Lung (tissue), 17 donors: ENCODE measurements at places on chromosomes 6 and 20. TPM values are rescaled to one million over a fixed set of nuclear protein-coding genes. Genes with fewer than 3 reads are reported as not detected.

RIPOR3 gene
- 7.4 TPM for polyA plus RNA-seq

CYP24A1 gene
- polyA plus RNA-seq, result 0.30 TPM

FERMT1 gene
- 0.83 TPM for polyA plus RNA-seq

CST5 gene
- 0.65 TPM for polyA plus RNA-seq

MDC1 gene
- 11.0 TPM for polyA plus RNA-seq

PANK2 gene
- polyA plus RNA-seq, result 29.2 TPM

TMEM74B gene
- polyA plus RNA-seq, result 10.3 TPM

SRMS gene
- polyA plus RNA-seq, result not detected

FILIP1 gene
- polyA plus RNA-seq, result 5.6 TPM

TFAP2A gene
- 0.73 TPM for polyA plus RNA-seq

CCN6 gene
- polyA plus RNA-seq, result not detected

GPLD1 gene
- 1.1 TPM for polyA plus RNA-seq

ZBP1 gene
- 1.9 TPM for polyA plus RNA-seq

IL17A gene
- polyA plus RNA-seq, result not detected

SLC29A1 gene
- polyA plus RNA-seq, result 32.5 TPM

GRCh38 chr6:35970181-35970580, 49.3 kb upstream of the SRPK1 start:
- no peak for DNase-seq

GRCh38 chr6:14426281-14426680, 308.7 kb downstream of the CD83 start:
- no peak for DNase-seq

DNA sequence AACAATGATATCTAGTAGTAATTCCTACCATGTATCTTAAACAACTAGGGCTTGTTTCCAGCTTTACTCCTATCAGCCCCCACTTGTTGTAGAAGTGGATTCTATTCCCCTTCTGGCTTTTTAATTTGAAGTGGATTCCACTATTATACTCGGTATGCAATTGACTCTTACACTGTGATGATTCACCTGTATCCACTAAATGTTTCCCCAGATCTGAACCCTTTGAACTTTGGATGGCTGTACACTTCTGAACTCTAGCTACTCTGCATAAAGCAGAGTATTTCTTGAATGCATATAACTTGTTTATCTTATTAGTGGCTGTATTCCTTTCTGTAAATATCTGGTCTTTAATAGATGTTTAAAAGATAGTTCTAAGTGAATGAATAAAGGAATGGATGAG, 538.4 kb upstream of the NRSN1 start:
- DNase-seq, result no peak

- no peak for DNase-seq
These were observed 1029.1 kb upstream of the MANEA start for GRCh38 chr6:94548201-94548600.

- DNase-seq, result no peak
These were observed 54.7 kb downstream of the PHF20 start for GRCh38 chr20:35826397-35826998.

DNA sequence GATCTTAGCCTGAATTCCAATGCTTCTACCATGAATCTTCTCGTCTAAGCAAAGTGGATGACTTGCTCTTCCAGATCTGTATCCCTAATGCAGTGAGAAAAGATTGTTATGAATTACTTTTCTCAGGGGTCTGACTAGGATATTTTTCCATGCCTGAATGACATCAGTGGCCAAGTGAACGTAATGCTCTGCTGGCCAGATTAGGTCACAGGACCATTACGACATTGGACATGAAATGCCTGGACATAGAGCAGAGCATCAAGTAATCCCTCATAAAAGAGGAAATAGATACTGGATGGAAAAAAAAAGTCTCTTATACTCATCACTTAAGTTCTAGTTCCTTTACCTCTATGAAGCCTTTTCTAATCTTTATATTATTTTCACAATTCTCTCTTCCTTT, 12.1 kb upstream of the THEMIS start:
- no peak for DNase-seq

DNA sequence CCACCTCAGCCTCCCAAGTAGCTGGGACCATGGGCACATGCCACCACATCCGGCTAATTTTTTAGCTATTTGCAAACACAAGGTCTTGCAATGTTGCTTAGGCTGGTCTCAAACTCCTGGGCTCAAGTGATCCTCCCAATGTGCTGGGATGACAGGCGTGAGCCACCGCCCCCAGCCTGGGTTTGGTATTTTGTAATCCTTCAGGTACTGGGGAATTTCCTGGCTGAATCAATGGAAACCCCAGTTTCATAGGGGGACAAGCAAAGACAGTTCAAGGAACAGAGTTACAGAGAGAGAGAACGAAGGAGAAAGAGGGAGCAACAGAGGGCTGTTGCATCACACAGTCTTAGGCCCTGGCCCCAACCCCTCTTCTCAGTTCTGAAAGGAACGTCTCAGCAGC, 35.7 kb downstream of the RAB44 start:
- no peak for DNase-seq

- DNase-seq, result no peak
These were observed 6.8 kb upstream of the FGD2 start for GRCh38 chr6:36998723-36999038.

- DNase-seq, result no peak
These were observed 2.2 kb upstream of the RWDD1 start for GRCh38 chr6:116568821-116569755.

DNA sequence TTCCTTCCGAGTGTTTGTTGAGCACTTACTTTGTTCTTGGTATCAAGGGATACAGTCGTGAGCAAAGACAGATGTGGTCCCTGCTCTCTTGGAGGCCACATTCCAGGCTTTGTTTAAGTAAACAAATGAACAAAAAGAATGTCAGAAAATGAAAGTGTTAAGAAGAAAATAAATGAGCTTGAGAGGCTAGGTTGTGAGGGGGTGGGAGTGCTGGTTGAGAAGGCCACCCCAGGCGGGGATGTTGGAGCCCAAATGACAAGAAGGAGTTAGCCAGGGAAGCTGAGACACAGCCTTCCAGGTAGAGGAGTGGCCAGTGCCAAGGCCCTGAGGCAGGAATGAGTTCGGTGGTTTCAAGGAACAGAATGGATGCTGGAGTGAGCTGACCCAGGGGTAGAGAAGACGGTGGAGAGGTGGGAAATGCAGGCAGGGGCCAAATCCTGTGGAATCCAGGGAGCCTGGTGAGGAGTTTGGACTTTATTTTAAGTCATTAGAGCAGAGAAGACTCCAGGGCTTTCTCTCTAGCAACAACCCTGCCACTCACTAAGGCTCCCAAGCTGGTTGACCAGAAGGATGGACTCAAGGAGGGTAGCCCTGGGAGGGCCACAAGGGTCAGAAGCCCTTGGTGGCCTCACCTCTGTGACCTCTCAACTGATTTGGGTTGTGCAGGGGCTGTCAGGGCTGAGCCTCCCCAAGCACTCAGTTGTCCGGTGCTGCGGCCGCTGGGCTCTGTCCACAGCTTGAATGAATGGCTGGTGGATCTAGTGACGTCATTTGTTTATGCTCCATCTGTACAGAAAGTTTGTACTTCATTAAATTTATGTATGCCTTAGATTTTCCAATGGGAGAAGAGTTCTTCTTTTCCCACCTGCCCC, 66.0 kb upstream of the STX16 start:
- DNase-seq, result peak; percentile 73

DNA sequence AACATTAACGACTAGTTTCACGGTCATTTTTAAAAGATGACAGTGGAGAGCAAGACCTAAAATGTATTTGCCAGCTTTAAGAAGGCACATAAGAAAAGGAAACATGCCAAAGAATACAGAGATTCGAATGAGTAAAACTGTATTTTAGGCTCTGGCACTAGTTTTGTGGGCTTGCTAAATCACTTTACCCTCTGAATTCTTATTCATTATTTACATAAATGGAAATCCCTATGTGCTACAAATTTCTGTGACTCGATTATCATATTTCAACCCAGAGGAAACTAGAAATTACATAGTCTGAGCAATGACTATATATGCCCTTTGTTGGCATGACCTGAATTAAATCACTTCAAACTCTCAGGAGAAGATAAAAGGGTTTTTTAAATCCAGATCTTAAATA, 441.7 kb upstream of the RNF217 start:
- DNase-seq, result no peak

DNA sequence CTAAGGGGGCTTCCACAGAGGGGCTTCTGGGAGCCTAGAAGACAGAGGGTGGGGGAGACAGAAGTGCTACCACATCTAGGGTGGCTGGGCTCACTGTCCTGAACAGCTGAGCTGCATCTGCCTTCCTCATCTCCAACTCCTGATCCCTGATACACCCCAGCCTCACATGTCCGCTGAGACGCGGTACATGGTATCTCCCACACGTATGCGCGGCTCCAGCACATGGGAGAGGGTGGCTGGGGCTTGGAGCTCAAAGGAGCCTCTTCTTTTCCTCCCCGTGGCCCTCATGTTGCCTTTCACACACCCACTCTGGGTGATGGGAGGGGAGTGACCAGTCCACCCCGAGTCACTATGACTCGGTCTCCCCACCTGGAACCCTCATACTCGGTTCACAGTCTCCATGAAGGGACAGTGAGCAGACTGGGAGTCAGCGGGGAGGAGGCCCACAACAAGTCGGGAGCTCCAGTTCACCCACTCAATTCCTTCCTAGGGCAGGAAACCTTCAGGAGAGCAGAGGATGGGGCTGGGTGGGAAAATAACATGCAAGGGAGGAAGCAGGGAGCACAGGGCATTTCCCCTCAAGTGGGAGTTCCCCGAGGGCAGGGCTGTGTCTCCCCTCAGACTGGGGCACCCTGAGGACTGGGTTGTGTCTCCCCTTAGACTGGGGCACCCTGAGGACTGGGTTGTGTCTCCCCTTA, 61.7 kb downstream of the MRPL14 start:
- DNase-seq, result no peak

GRCh38 chr20:13337090-13337784, 116.2 kb downstream of the ISM1 start:
- DNase-seq, result no peak

DNA sequence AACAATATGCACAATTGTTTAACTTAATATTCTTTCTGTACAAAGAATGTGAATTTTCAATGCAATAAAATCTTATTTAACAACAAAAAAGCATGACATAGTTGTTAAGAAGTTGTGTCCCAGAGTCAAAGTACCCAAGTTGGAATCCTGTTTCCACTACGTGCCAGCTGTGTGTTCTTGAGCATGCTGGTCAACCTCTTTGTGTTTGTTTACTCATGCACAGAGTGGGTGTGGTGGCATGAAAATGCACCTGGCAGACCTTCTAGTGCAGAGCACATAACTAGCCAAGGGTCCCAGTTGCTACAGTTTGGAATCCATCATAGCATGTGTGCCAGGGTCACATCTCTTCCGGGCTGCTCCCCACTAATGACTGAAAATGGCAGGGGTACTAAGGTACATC, 24.7 kb upstream of the MOCS1 start:
- DNase-seq, result no peak

GRCh38 chr20:63774306-63774705, 34.7 kb downstream of the SLC2A4RG start:
- DNase-seq, result peak; percentile 81

DNA sequence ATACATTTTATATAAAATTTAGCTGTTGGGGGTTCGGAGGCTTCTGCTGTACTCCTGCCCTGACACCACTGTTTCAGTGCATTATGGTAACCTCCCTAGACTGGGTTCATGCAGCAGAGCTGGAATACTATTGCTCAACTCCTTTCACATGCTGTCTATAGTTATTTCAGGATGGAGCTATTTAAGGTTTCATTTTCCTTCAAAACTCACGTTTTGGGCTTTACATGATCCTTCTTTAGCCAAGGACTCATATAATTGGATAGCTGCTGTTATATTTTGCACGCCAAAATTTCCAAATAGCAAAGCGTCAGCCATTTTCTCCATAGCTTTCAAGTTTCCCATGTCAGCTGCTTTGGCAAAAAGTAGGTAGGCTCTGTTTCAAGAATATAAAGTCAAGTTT, 76.8 kb downstream of the SEL1L2 start:
- no peak for DNase-seq

- DNase-seq, result no peak
These were observed 41.8 kb upstream of the UBR2 start for GRCh38 chr6:42522036-42522435.

DNA sequence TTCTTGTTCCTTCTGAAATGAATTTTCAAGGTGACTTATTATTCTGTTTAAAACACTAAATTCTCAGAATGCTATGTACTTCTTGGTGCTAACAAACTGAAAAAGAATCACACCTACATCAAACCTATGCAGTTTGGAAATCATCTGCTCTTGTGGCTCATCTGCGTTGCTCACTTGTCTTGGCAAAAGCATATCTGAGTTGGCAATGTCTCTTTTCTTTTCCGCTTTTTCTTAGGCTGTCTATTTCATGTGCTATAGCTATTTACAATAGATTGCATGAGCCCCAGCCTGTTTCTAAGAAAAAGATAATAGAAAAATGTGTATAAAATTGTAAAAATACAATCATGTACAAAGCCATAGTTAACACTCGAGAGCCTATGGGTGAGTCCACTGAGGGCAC, 348.9 kb upstream of the AGPAT4 start:
- peak; percentile 57 for DNase-seq

GRCh38 chr20:38238829-38239228, 21.7 kb downstream of the KIAA1755 start:
- DNase-seq, result no peak

GRCh38 chr6:106253731-106254130, 71.8 kb downstream of the ATG5 start:
- DNase-seq, result no peak

- no peak for DNase-seq
These were observed 204.8 kb upstream of the PRND start for GRCh38 chr20:4516876-4517275.

GRCh38 chr6:37205175-37205996, 35.4 kb downstream of the PIM1 start:
- DNase-seq, result no peak

GRCh38 chr20:36249450-36249849, 13.2 kb downstream of the AAR2 start:
- no peak for DNase-seq

- DNase-seq, result peak; percentile 32
These were observed 501.2 kb downstream of the MMUT start for GRCh38 chr6:48961781-48962415.

GRCh38 chr6:36691612-36692011, 6.0 kb upstream of the RAB44 start:
- no peak for DNase-seq

DNA sequence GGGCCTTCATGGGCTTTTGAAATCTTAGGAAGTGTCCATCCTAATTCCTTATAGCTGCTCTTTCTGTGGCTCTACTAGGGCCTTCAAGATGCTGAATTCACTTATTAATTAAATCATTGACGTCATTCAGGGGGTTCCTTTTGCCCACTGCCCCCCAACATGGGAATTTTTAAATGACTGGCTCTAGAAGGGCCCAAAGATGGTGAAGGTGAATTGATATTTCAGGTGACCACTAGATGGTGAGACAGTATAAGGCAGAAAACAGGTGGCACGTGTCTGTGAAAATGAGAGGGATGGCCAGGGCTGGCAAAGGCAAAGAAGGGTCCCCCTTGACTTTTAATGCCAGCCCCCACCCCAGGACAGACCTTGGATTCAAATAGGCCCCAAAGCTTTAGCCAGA, 11.8 kb downstream of the GNAS start:
- no peak for DNase-seq

GRCh38 chr6:70841112-70841511, 115.7 kb downstream of the B3GAT2 start:
- DNase-seq, result no peak

GRCh38 chr20:57996936-57997890, 231.2 kb downstream of the ANKRD60 start:
- DNase-seq, result no peak

- DNase-seq, result no peak
These were observed 13.8 kb upstream of the TFB1M start for GRCh38 chr6:155328074-155328538.

GRCh38 chr20:32565735-32566032, 19.4 kb downstream of the NOL4L start:
- DNase-seq, result no peak
